ENCODE measurements at places on chromosomes 7 and 10.

DNA sequence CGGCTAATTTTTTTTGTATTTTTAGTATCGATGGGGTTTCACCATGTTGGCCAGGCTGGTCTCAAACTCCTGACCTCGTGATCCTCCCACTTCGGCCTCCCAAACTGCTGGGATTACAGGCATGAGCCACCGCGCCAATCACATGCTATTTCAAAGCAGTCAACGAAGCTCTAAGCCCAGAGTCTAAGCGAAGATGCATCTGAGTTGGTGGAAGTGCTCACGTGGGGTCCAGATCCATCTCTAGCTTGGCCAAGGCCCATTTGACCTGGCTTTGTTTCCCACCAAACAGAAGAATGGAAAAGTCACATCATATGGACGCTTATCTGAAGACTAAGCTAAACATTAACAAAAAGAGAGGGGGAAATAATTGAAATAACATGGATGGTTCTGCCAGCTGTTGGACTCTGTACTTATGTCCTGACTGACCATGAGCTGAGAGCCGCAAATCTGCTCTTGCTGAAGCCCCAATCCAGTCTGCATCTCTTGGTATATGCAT, 3.8 kb upstream of the GTF2I start:
- no peak for DNase-seq

DNA sequence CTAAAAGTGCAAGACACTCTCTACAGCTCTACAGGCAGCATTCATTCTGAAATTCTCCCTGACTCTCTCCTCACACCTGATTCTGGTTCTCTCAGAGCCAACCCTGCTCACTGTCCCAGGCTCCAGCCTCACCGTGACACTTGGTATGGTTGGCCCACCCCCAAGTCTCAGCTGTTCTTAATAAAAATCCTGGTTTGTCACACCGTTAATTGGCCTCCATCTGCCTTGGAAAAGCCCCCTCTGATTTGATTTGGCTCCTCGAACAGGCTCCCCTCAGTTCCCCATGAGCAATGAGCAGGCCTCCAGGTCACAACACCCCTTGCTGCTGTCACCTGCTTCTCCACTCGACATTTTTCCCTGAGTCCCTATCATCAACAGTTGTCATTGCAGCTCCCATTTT, 507.3 kb upstream of the AUTS2 start:
- DNase-seq, result no peak

DNA sequence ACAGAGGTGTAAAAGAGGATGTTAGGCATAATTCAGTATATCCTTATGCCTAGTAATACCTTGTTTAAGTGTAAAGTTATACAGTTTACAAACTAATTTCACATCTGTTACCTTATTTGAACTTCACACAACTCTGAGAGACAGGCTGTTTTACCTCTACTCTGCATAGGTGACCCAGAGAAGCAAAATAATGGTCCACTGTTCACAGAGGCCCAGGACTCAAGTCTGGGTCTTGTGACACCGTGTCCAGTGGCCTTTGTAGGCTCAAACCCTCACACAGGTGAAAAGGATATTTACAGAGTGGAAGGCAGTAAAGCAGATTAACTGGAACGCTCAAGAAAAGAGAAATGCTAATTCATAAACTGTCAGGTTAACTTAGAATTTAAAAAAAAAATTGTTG, 32.1 kb downstream of the ASAH2 start:
- DNase-seq, result no peak

- no peak for DNase-seq
Measured at GRCh38 chr7:142611566-142612236, 137.6 kb upstream of the PRSS1 start.

- DNase-seq, result no peak
Measured at GRCh38 chr10:86728056-86728455, 28.4 kb upstream of the BMPR1A start.

DNA sequence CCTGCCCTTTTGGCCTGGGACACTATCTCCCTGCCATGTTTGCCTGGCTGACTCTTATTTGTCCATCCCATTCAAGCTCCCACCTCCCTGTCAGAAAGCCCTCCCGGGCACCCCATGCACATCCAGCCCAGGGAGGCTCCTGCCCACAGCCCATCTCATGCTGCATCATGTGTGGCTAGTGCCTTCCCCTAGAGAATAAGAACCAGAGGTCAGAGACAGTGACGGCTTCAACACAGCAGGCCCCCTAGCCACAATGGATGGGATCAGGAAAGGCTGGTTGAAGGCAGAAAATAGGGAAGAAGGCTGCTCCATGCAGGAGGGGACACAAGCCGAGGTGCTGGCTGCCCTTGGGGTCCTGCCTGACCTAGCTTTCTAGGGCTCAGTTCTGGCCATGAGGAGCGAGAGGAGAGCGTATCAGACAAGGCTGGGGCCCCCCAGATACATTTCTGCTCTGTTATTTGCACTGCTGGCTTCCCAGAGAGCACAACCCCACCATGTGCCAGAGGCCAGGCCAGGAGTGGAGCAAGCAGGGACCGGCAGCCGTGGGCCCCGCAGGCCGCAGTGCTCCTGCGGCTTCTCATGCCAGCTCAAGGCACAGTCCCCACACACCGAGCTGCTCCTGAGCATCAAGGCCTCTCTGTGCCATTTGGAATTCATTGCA, 161.1 kb upstream of the ZMIZ1 start:
- DNase-seq, result no peak

DNA sequence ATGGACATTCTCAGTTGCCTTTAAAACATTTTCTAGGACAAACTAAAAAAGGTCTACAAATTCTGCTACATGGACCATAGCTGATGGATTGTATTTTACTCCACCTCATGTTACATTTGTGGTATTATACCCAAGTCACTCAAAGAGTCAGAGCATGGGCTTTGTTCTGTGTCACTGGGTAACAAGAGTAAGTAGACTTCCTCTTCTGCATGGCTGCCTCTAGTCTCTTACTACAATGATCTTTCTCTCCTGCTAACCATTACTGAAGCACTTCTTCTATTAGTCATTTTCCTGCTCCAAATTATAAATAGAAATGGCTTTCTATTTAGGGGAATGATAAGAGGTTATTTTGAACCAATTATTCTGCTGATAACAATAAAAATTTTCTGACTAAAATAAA, 727.4 kb upstream of the NRP1 start:
- no peak for DNase-seq

- no peak for DNase-seq
Measured at GRCh38 chr7:103764901-103765300, 224.6 kb downstream of the RELN start.

- DNase-seq, result no peak
Measured at GRCh38 chr10:13563481-13564445, 23.0 kb upstream of the PRPF18 start.

- DNase-seq, result no peak
Measured at GRCh38 chr10:13816195-13816925, 229.6 kb downstream of the PRPF18 start.

DNA sequence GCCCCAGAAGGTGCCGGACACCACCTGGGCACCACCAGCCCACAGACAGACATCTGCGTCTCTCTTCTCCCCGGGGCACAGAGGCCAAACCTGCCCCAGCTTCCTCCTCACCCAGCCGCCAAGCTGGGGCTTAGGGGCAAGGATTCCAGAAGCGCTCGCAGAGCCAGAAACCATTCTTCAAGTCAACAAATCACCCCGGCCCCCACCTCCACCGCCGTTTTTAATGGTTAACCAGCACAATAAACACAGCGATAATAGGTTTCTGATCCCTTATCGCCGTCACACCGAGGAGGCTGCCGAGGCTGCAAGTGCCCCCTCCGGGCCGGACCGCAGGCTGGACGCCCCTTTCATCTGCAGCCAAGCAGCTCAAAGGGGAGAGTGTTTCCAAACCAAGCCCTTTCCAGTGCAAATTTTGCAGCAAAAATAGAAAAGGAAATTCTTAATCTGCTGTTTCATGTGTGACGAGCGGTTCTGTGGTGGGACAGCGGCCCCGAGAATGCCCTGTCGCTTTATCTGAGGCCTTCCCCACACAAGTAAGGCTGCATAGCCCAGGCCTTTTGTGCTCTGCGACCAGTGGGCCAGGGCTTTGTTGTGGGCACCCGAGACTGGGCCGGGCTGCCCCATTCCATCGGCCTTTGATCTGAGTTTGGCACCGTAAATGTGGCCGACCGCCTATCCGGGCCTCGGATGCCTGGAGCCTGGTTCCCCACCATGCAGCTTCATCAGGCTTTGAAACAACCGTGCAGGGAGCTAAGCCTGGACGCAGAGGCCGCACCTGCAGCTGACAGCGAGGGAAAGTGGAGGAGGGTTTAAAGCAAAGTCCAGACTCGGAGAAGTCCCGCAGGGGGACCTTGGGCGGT, 83.2 kb downstream of the FOXL3 start:
- no peak for DNase-seq

GRCh38 chr7:114051871-114052331, 133.1 kb upstream of the PPP1R3A start:
- no peak for DNase-seq

DNA sequence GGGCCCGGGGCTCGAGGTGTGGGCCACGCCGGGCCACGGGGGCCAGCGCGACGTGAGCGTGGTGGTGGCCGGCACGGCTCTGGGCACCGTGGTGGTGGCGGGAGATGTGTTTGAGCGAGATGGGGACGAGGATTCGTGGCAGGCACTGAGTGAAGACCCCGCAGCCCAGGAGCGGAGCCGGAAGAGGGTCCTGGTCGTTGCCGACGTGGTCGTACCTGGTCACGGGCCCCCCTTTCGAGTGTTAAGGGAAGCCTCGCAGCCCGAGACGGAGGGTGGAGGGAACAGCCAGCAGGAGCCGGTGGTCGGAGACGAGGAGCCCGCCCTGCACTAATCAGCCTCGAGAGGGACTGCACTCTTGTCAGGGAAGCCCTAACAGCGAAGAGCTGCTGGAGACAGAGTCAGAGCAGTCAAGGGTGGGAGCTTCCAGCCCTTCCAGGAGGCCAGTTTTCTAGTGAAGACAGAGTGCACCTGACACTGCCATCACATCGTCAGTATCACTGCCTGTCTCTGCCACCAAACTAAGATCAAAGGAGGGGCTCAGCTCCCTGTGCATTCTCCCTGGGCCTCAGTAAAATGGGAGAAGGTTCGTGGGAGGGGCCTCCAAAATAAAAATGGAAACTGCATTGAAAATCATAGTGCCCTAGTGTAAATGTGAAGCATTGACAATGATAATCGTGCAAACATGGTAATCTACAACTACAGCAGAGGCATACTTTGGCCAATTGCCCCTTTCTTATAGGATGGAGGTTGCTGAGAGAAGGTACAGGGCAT, 1.3 kb downstream of the MBLAC1 start:
- peak; percentile 20 for DNase-seq

- no peak for DNase-seq
Measured at GRCh38 chr10:21194510-21194993, 297.4 kb upstream of the NEBL start.

DNA sequence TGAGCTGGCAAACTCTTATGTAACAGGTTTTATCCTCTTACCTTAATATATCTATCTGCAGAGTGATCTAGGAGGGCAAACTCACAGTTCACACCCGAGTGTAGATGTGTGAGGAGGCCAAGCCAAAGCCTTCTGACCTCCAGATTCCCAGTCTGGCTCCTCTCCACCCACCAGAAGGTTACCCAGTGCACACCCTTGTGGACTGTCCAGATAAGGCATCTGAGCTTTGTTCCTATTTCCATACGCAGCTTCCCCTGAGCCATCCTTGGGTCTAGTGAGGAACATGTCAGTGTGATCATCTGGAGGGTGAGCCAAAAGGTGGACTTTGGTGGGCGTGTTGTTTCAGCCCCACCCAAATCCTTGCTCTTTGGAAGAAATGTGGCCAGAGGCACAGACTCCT, 203.0 kb upstream of the MEOX2 start:
- no peak for DNase-seq

DNA sequence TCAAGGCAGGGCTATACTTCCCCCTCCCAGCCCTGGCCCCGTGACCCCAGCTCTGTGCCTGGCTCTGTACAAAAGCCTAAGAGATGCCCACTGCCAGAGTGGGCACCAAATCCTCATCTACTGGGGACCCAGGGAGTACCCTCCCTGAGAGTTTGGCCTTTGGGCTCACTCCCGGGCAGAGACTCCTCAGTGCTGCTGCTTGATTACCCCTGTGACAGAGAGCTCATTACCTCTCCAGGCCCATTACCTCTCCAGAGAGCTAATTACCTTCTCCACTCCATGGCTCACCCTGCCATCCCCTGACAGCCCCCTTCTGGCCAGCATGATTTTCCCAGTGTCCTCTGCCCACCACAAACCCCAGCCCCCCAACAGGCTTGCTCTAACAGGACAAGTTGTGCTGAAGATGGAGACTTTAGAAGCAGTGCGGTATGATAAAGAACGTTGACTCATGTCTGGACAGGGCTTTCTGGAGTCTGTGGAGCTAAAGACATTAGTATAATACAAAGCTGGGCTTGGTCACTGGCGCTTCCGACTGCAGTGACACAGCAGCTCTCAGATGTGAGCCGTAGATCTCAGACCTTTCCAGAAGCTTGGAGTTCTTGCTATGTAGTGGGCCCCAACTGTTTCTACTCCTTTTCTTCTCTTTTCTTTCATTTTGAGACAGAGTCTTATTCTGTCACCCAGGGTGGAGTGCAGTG, 111.3 kb upstream of the KCTD7 start:
- DNase-seq, result no peak

DNA sequence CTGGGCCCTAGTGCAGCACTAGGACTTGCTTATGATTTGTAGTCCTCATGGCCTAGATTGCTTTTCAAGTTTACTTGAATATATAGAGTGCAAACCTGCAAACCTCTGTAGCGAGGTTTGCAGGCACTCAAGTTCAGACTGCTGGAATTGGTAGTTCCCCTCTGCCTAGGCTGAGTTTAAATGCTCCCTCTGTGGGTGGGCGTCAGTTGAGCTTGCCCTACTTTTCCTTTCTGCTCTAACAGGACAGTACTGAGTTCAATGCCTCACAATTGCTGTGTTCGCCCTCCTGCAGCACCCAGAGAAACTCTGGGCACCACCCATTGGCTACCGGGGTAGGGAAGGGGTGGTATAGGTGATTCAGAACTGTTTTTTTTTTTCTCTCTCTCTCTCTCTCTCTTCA, 31.6 kb downstream of the MYO3A start:
- DNase-seq, result no peak

GRCh38 chr7:151709141-151710038, 167.5 kb downstream of the PRKAG2 start:
- no peak for DNase-seq
